ENCODE measurements at places on chromosomes 16 and 17. TPM values are rescaled to one million over a fixed set of nuclear protein-coding genes. Genes with fewer than 3 reads are reported as not detected.

GRCh38 chr16:10852948-10853347, 24.1 kb upstream of the CIITA start:
- H3K27me3 ChIP-seq = no peaks in the 10 kb centered on the region
- no peaks in the 10 kb centered on the region for H3K4me1 ChIP-seq
- H3K4me3 ChIP-seq = no peak overlapping the region
- DNase-seq = no peak
- no peak overlapping the region for H3K27ac ChIP-seq
- no peaks in the 10 kb centered on the region for H3K36me3 ChIP-seq

THAP11 gene
- total RNA-seq = 54.8 TPM

- no peak overlapping the region for H3K27ac ChIP-seq
- H3K36me3 ChIP-seq = no peaks in the 10 kb centered on the region
- no peaks in the 10 kb centered on the region for H3K27me3 ChIP-seq
- DNase-seq = no peak
- no peak overlapping the region for H3K4me3 ChIP-seq
- H3K4me1 ChIP-seq = no peaks in the 10 kb centered on the region
Measured at GRCh38 chr16:77063676-77064016, 127.3 kb upstream of the MON1B start.

DNA sequence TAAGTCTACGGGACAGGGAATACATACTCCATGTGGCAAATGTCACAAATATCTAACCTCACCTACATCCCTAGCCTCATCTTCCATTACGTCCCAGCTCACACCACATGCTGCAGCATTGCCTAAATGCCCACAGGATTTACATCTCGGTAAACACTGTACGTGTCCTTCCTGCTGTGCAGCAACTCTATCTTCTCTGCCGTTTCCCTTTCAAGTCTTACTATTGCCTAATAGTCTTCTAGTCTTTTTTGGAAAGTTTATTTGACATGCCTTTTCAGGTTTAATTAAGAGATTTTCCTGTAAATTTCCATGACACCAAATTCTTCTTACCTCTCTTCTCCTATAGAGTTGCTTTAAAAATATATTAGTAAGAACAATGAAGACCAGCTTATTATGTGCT, 120.5 kb downstream of the HS3ST4 start:
- H3K4me1 ChIP-seq = no peaks in the 10 kb centered on the region
- H3K27me3 ChIP-seq = no peaks in the 10 kb centered on the region
- no peak for DNase-seq

ETV4 gene
- 137 TPM for total RNA-seq

GRCh38 chr16:47928008-47928407, 227.8 kb downstream of the ABCC12 start:
- DNase-seq = no peak
- no peaks in the 10 kb centered on the region for H3K36me3 ChIP-seq
- no peaks in the 10 kb centered on the region for H3K27me3 ChIP-seq
- H3K4me1 ChIP-seq = no peaks in the 10 kb centered on the region
- H3K27ac ChIP-seq = no peak overlapping the region
- no peak overlapping the region for H3K4me3 ChIP-seq

- peaks cover 2% of the 10 kb centered on the region for H3K4me1 ChIP-seq
- no peak for DNase-seq
- no peak overlapping the region for H3K4me3 ChIP-seq
- H3K27ac ChIP-seq = no peak overlapping the region
Measured at GRCh38 chr17:15469260-15469659, 1.8 kb upstream of the CDRT4 start.

GRCh38 chr16:22225060-22225459, 19.0 kb downstream of the EEF2K start:
- H3K27ac ChIP-seq = peak overlapping the region; percentile 21
- no peaks in the 10 kb centered on the region for H3K27me3 ChIP-seq
- peaks cover 3% of the 10 kb centered on the region for H3K4me1 ChIP-seq
- H3K36me3 ChIP-seq = no peaks in the 10 kb centered on the region
- no peak for DNase-seq
- H3K4me3 ChIP-seq = no peak overlapping the region

- H3K27ac ChIP-seq = no peak overlapping the region
- no peak for DNase-seq
- H3K4me1 ChIP-seq = peaks cover 2% of the 10 kb centered on the region
Measured at GRCh38 chr16:649631-650030, 466 bp downstream of the WDR90 start.

TM4SF5 gene
- total RNA-seq = not detected

GRCh38 chr17:57319806-57320205, 63.5 kb downstream of the MSI2 start:
- H3K4me1 ChIP-seq = peaks cover 4% of the 10 kb centered on the region
- 0 out of 2 replicates have a peak, but pooled peaks cover 3% of the 10 kb centered on the region for H3K36me3 ChIP-seq
- H3K27me3 ChIP-seq = no peaks in the 10 kb centered on the region
- H3K4me3 ChIP-seq = no peak overlapping the region
- H3K27ac ChIP-seq = no peak overlapping the region

ATP1B2 gene
- 19.8 TPM for total RNA-seq

- H3K4me3 ChIP-seq = no peak overlapping the region
- H3K27me3 ChIP-seq = no peaks in the 10 kb centered on the region
- no peaks in the 10 kb centered on the region for H3K36me3 ChIP-seq
- no peak overlapping the region for H3K27ac ChIP-seq
- no peaks in the 10 kb centered on the region for H3K4me1 ChIP-seq
Measured at GRCh38 chr17:74163836-74164235, 39.6 kb upstream of the RPL38 start.

DNA sequence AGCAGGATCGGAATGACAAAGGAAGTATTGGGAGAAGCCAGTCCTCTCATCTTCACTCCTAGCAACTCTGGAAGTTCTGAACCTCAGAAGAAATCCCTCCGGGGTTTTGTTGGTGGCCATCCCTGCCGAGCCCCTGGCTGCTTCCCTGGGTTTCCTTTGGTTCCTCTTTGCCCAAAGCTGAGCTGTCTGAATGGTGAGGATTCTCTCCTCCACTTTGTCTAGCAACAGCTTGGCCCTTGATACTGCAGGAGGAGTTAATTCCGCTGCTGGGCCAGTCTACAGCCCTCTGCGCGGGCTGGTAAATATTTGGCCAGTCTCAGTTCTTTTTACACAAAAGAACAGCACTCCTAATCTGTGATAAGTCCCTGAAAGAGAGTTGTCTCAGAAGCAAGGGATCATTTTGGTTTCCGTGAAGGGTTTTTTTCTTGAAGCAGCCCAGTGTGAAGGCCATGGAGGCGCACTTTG, 170.9 kb downstream of the RAB11FIP4 start:
- H3K27me3 ChIP-seq = peaks cover 38% of the 10 kb centered on the region
- no peaks in the 10 kb centered on the region for H3K36me3 ChIP-seq
- H3K4me3 ChIP-seq = no peak overlapping the region
- DNase-seq = no peak
- no peak overlapping the region for H3K27ac ChIP-seq

DNA sequence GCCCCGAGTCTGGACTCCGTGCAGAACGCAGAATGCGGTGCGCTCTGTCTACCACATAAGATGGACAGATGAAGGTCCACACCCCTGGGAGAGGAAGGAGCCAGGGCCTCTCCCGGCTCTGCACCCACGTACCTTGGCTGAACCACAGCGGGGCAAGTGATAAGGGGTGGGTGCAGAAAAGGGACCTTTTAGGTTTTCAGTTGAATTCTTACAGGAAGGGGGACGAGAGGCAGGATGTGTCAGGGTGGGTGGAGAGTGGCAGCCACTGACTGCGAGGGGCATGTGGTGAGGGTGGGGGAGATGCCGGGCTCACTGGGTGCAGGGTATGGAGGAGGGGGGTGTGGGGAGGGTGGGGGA, 372 bp downstream of the CD300A start:
- DNase-seq = no peak
- peaks cover 20% of the 10 kb centered on the region for H3K27me3 ChIP-seq
- peaks cover 3% of the 10 kb centered on the region for H3K4me1 ChIP-seq
- H3K27ac ChIP-seq = no peak overlapping the region

ARHGAP23 gene
- 107 TPM for total RNA-seq

MCRIP2 gene
- total RNA-seq = 45.7 TPM

DGKE gene
- total RNA-seq = 7.4 TPM

GRCh38 chr17:16935786-16936185, 36.1 kb downstream of the TNFRSF13B start:
- H3K4me3 ChIP-seq = no peak overlapping the region
- H3K4me1 ChIP-seq = peaks cover 2% of the 10 kb centered on the region
- no peak for DNase-seq

DNA sequence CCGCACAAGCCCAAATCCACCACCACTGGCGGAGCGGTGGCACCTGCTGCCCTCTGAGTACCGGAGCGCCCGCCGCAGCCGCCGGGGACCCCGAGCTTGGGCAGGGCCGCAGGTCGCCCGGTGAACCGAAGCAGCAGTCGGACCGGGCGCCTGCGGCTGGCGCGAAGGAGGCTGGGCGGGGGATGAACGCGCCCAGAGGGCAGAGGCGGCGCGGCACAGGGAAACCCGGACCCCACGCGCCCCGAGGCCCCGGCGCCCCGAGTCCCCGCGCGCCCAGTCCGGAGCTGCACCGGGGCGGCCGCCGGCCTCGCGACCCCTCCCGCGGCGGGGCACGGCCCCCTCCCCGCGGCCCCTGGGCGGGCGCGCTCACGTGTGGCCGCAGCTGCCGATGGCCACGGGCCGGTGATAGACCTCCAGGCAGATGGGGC, 393 bp downstream of the RNF166 start:
- H3K4me1 ChIP-seq = no peaks in the 10 kb centered on the region
- peak overlapping the region; percentile 89 for H3K4me3 ChIP-seq
- no peak overlapping the region for H3K27ac ChIP-seq
- no peaks in the 10 kb centered on the region for H3K27me3 ChIP-seq

KRTAP17-1 gene
- total RNA-seq = not detected

GRCh38 chr16:49018259-49018931, 263.2 kb downstream of the CBLN1 start:
- no peak for DNase-seq
- no peaks in the 10 kb centered on the region for H3K27me3 ChIP-seq
- peaks cover 39% of the 10 kb centered on the region for H3K4me1 ChIP-seq
- no peak overlapping the region for H3K4me3 ChIP-seq
- no peak overlapping the region for H3K27ac ChIP-seq
